8988T (cell line): ENCODE measurements at places on chromosomes 7 and 10.

DNA sequence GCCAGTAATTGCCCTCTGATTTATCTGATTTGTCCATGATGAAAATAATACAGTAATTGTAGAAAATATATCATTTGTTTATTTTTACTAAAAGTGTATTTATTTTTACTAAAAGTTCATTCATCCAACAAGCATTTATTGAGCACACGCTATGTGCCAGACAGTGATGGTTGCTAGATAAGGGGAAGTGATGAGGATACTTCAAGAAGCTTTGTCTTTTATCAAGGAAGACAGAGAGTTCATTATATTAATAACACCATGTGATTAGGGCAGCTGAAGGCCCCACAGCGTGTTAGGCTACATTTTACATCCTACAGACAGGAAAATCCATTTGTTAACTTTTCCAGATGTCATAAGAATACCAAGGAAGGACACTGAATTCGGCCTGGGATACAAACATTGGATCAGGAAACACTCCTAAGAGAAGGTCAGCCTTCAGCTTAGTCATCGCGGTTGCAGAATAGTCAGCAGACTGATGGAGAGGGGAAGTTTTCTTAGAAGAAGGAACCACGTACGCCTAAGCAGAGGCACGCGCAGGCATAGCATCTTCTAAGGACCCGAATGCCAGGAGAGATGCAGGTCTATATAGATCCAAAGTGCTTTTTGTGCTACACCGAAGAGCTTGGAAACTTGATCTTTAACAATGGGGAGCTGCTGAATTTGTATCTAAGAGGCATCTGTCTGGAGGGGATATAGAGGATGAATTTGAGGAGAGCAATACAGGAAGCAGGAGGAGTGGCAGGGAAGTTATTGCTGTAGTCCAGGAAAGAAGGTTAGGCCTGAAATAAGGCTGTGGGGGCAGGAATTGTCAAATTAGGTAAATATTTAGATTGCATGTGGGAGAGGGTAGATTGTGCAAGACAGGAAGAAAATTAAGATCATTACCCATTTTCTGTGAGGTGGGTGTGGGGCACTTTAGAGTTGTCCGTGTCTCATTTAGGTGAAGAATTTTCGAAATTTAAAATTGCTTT, 85.7 kb downstream of the LRGUK start:
- no peak for DNase-seq

GRCh38 chr10:62637249-62638061, 167.1 kb upstream of the ADO start:
- no peak for DNase-seq

DNA sequence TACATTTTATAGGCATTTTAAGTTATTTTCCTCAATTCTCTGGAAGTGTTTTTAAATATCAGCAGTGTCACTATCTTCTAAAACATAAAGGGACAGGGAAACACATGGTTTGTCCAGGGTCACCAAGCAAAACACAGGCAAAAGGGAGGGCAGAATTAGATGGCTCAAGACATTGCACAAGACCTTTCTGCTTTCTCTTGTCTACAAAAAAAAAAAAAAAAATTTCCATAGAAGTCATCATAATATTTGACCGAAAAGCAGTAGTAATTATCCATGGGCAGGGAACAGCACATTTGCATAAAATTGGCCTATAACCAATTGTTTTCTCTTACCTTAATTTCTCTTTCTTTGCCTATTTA, 703.1 kb upstream of the FZD8 start:
- no peak for DNase-seq

- no peak for DNase-seq
Measured at GRCh38 chr10:119360181-119360921, 153.0 kb downstream of the GRK5 start.

- DNase-seq, result peak; percentile 21
Measured at GRCh38 chr10:132199854-132200311, 13.1 kb downstream of the DPYSL4 start.

DNA sequence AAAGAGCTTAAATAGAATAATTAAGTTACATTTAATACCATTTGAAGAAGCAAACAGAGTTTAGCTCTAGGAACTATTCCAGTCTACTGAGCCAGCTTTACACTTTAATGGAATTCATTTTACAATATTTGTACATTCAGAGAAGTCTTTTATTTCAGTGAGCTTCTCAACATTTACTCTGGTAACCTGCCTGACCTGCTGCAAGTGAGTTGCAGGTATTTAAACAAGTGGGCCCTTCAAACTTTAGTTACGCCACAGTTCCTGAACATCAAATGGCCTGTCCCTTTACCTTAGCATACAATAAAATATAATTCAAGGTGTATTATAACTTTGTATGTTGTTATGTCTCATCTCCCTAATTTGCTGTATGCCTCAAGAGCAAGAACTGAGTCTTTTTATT, 121.6 kb upstream of the SEMA3C start:
- no peak for DNase-seq

DNA sequence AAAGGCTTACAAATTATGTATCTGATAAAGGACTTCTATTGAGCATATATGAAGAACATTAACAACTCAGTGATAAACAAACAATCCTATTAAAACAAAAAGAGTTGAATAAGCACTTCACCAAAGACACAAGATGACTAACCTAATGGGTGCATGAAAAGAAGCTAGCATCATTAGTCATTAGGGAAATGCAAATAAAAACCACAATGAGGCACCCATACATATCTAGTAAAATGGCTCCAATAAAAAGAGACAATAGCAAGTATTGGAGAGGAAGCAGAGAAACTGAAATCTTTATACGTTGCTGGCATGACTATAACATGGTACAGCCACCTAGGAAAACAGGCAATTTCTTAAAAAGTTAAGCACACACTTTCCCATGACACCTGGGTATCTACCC, 77.6 kb upstream of the ZMIZ1 start:
- DNase-seq, result no peak

DNA sequence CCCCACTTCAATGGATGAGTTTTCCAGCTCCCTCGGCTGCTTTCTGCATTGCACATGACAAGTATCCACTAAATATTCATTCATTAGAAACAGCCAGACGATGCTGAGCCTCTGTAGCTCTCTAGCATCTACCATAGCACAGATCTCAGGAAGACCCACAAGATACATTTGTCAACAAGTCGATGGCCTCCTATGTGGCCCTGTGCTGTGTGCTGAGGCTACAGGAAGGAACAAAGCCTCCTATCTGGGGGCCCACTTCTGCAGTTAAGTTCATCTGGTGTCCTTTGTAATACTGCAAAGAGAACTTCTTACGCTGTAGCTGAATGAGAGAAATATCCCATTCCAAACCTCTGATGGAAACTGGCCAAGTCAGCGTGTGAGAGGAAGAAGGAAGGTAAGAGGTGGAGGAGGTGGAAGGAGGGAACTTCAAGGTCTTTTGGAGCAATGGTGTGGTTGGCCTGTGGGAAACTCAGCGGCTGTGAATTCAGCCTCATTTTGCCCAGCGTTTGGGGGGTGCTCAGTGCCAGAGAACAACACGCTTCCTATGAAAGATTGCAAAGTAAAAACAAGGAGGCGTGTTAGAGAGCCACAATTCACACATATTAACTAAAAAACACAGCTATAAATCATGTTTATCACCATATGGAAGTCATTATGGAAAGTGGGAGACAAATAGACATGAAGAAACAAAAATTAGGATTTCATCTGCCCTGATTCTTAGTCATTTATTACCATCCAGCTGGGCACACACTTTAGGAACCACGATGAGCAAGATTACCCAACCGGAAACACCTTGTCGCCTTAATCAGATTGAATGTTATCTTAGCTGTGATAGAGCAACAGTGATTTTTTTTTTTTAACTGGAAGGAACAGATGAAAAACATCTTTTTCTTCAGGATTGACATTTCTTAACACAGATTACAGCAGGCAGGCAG, 62.2 kb upstream of the USP6NL start:
- DNase-seq, result no peak

- DNase-seq, result no peak
Measured at GRCh38 chr7:38563741-38564140, 67.4 kb downstream of the AMPH start.

DNA sequence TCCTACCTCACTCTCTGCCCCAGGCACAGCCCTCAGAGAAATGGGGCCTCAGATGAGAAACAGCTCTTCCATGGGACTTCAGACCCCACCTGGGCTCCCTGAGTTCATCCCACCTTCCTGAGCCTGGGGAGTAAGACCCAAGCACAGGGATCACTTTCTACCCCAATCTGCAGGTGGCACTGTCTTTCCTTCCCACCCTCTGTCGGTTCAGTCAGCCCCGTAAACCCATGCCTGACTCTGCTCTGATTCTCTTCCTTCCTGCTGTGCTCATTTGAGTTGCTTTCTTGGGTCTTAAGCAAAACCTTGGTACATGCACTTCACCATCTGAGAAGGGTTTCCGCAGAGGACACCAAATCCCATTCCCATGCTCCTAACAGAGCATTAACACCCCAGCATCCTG, 306.4 kb upstream of the CDC14C start:
- DNase-seq, result no peak

DNA sequence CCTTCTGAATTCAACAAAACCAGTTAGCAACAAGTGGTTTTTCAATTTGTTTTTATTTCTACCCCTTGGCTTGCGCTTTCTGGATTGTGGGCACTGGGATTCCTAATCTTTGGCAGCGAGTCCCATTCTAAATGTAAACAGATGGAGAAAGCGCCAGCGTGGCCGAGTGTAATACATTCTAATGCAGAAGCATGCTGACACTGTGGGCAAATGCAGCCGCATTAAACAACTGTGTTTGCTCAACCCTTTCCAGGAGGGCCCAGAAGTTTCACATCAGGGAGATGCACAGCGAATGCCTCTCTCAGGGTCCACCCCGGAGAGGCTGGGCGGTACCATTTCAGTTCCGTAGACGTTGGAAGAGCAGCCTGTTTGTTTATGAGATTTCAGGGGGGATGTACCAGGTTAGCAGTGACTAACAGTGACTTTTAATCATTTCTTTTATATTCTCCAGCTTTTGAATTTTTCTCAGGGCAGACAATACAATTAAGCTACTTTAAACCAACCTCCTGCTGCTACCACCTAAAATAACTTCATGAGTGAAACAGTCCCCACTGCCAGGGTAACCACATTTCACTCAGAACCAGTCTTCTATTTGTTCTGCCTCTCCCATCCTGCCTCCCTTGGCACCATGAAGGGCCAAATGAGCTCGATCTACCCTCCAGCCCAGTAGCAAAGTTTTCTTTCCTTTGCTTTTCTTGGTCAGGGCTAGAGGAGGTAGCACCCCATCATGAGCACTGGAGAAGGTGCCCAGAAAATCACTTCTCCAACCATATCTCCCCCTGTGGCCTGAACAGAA, 164.2 kb upstream of the ITGB1 start:
- no peak for DNase-seq

DNA sequence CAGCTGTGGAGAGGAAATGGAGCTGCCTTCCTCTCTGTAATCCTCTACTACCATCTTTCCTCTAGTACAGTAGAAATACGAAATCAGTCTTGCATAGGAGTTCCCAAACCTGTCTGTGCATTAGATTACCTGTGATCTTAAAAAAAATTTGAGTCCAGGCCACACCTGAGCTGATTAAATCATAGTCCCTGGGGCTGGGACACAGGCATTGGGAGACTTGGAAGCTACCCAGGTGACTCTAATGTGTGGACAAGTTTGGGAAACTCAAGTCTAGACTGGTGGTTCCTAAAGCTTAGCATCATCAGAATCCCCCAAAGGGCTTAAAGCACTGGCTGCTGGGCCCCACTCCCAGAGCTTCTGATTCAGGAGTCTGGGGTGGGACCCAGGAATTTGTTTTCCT, 152.7 kb upstream of the GLI3 start:
- no peak for DNase-seq

- no peak for DNase-seq
Measured at GRCh38 chr7:105691082-105691679, 109.9 kb upstream of the EFCAB10 start.

DNA sequence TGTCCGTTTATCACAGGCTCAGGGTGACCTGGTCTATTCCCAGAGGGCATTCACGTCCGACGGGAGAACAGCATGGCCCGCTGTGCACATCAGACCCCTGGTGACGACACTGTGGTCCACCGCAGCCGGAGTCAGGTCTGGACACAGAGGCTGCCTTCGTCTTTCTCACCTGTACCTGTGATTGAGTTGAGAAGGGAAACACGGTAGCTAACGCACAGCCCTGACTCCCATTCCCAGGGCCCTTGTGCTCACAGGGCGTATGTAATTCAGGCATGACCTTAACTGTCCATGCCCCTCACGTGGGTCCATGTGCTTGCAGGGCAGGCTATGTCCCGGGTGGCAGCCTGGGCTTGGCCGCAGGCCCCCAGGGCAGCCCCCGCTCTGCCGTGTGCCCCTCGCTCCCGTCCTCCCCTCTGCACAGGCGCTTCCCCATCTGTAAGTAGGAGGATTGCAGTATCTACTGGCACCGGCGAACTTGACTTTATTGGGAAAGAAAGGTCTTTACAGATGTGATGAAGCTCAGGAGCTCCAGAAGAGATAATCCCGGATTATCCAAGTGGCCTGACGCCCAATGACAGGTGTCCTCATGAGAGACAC, 221.3 kb upstream of the TCERG1L start:
- no peak for DNase-seq

GRCh38 chr10:78896159-78896928, 172.4 kb upstream of the ZMIZ1 start:
- no peak for DNase-seq

GRCh38 chr10:48187713-48188485, 86.6 kb downstream of the FRMPD2 start:
- DNase-seq, result no peak

GRCh38 chr7:141442781-141443180, 108.4 kb upstream of the AGK start:
- no peak for DNase-seq

DNA sequence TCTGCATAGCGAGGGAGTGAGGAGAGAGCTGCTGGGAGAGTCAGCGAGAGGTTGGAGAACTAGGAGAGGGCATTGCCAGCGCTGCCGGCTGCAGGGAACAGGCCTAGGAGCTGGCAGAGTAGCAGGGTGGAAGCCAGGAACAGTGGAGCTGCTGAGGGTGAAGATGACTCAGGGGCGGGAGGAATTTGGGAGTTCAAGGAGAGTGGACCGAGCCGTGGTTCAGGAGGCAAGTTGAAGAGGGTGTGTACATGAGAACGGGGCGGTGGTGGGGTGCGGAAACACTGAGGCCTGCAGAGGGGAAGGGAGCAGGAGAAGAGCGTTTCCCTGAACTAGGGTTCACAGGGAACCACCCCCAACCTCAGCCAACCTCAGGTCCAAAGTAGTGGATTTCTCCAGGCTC, 31.5 kb downstream of the HIF1AN start:
- DNase-seq, result no peak
